ENCODE measurements at places on chromosomes 3 and 15. TPM values are rescaled to one million over a fixed set of nuclear protein-coding genes. Genes with fewer than 3 reads are reported as not detected.

HIGD2B gene
- total RNA-seq, result not detected

CCR9 gene
- not detected for total RNA-seq

KLHL40 gene
- total RNA-seq, result not detected

MOBP gene
- total RNA-seq, result not detected

CTDSPL gene
- total RNA-seq, result 19.0 TPM

SKOR1 gene
- total RNA-seq, result 0.26 TPM

LCTL gene
- not detected for total RNA-seq

HESX1 gene
- not detected for total RNA-seq

C3orf52 gene
- total RNA-seq, result 3.6 TPM

ZNF80 gene
- total RNA-seq, result not detected

STAC gene
- 1.1 TPM for total RNA-seq

MRPL3 gene
- 74.6 TPM for total RNA-seq

DUOXA2 gene
- not detected for total RNA-seq

All from mesenteric fat pad (tissue), 1 donor.